ENCODE measurements at places on chromosomes 2 and 18.

GRCh38 chr2:174964404-174964803 lies 40.8 kb downstream of the CHN1 start:
- no peak for DNase-seq

DNA sequence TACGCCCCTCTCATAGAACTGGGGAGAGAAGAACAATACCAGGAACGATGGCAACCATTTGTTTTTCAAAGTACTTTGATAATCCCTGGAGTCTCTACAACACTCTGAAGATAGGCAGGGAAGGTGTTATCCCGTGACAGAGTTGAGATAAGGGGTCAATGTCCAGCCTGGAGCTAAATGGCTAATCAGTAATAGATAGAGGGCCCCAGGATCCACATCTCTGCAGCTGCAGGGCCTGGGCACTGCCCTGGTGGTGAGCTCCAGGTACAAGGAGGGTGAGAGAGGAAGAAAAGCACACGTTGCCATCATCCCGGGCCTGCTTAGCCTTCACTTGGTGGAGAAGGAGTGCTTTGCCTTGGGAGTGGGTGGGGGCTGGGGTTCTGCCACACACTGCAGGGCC lies 260.6 kb downstream of the PRKCE start:
- no peak for DNase-seq

GRCh38 chr2:213316001-213316735 lies 31.9 kb downstream of the SPAG16 start:
- no peak for DNase-seq

DNA sequence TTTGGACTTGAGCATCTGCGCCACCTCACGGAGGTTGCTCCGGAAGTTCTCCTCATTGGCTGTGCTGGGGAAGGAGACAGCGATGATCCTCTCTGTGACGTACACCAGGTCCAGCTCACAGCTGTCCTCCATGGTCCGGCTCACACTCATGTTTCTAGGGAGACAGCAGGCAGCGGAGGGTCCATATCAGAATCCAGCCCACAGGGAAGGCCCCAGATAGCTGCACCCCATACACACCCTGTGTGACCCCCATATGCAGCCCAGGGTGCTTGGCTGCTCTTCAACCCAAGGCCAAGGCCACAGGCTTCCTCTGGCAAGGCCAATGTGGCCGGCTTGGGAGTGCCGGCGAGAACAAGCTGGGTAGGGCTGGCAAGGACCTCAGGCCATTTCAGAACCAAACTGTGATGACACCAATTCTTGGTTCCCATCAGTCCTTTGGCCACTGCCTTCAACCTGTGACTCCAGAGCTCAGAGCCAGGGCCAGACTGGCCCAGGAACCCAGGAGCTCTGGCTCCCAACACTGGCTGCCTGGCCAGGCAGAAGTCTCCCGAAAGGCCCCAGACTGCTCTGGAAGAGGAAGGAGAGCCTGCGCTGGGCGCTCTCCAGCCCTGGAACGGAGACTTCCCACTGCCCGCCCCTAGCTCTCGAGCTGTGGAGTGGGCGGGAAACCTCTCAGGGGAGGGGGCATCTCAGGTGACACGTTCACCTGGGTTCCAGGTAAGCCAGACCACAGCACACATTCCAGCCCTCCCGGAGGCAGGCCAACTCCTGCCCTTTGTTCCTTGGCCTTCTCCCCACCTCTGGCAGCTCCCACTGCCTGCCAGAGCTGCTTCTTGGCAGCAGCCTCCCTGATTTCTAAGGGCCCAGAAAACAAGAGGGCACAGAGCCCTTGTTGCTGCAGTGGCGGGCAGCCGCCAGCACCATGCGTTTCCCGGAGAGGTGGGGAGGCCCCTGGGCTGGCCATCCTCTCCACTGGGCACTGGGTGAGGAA lies 104.7 kb downstream of the TNS1 start:
- no peak for DNase-seq

- no peak for DNase-seq
Measured at GRCh38 chr2:200736646-200737274, 75.0 kb upstream of the BZW1 start.

- no peak for DNase-seq
Measured at GRCh38 chr2:200703127-200703925, 108.4 kb upstream of the BZW1 start.

GRCh38 chr2:163757814-163758213 lies 22.0 kb upstream of the FIGN start:
- no peak for DNase-seq

GRCh38 chr2:156327835-156328695 lies 4.5 kb downstream of the NR4A2 start:
- DNase-seq: no peak

GRCh38 chr18:24499814-24500213 lies 39.4 kb downstream of the HRH4 start:
- DNase-seq: no peak

GRCh38 chr18:79905389-79905911 lies 46.0 kb downstream of the SLC66A2 start:
- DNase-seq: no peak

DNA sequence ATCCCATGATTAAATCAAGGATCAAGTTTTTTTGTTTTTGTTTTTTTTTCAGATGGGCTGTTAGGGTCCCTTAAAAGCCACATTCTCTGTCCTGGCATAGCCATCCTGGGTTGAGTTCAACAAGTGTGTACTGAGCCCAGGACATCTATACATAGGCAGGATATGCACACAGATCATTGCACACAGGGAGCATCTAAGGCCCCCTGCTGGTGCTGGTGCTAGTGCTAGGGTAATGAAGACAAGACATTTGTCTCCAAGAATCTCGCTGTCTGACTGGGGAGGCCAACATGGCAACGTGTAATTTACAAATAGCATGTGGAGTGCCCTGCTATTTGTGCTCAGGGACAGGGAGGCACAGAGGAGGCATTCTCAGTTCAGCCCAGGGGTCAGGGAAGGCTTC lies 124.5 kb downstream of the VAPA start:
- no peak for DNase-seq

DNA sequence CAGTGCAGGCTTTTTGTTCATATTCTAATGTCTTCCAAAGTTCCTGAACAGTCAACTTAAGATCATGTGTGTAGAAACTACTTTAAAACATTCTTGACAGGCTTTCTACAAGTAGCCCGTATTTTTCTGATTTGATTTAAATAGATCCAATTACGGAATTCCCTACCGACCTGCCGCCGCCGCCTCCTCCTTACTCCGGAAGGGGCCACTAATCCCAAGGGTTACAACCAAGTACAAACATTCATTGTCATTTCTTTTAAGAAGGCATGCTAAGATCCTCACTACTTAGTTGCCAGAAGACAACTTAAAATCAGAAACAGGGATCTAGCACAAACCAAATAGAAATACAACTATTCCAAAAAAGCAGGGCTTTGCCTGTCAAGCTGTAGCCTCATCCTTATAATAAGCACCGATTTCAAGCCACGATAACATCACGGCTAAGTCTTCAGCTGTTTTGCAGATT lies 784 bp downstream of the WDR33 start:
- DNase-seq: no peak

DNA sequence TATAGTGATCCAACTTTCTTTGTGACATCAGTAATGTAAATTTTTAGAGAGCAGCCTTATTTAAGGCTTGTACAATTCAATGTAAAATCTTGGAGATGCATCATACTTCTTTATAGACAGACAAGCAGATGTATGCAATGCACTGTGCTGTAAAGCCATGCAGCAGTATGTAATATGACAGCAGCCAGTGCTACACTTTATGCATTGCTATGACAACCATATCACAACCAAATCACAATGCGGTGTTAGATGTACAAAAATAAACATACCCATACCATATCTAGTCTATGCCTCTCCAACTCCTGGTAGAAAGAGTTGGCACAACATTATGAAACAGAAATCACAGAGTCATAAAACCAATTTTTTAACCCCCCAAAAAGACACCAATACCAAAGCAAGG lies 110.3 kb upstream of the WDSUB1 start:
- no peak for DNase-seq

DNA sequence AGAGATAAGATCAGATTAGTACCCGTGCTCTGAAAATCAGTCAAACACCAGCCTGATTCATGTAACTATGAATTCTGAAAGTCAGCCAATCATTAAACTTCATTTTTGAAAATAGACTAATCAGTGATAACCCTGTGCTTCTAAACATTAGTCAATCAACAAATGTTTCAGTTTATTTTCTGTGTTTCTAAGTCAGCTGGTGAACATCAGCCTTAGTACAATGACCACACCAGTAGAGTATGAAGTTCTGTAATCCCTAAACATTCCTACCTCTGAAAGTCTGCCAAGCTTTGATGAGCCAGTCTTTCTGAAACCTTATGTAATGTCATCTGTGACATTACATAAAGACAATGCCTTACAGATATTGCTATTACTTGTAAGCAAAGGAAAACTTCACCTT lies 807.4 kb upstream of the CRIM1 start:
- DNase-seq: no peak

DNA sequence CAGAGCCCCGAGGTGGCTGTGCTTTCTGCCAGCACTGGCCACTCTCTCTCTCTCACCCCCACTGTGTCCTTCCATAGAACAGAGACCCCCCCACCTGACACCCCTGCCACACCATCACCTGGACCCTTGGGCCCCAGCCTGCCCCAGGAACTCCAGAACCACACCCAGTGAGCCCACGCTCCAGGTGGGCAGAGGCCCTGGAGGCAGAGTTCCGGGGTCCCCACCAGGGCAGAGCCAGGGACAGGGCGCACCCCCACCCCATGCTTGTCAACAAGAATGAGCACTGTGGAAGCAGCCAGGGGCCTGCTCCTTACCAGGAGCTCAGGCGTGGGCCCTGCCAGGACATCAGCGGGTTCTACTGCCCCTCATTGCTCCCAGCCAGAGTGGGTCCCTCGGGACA lies 14.6 kb downstream of the PASK start:
- no peak for DNase-seq

DNA sequence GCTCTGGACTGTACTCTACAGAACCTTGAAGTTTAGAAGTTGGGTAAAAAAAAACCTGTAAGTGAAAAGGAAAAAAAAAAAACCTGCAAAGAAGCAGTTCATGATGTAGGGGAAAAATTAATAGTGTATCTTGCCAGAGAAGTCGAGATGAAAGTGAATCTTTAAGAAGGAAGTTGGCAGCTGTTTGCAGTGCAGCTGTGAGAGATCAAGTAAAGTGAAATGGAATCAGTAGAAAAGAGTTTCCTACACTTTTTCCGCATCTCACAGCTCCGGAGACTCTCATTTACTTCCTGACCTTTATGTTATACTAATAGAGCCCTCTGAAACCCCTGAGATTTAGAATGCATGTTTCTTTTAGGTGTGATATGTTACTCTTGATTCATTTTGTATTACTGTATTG lies 19.2 kb downstream of the RNMT start:
- no peak for DNase-seq

GRCh38 chr18:45478889-45479288 lies 136.4 kb upstream of the SLC14A2 start:
- no peak for DNase-seq

DNA sequence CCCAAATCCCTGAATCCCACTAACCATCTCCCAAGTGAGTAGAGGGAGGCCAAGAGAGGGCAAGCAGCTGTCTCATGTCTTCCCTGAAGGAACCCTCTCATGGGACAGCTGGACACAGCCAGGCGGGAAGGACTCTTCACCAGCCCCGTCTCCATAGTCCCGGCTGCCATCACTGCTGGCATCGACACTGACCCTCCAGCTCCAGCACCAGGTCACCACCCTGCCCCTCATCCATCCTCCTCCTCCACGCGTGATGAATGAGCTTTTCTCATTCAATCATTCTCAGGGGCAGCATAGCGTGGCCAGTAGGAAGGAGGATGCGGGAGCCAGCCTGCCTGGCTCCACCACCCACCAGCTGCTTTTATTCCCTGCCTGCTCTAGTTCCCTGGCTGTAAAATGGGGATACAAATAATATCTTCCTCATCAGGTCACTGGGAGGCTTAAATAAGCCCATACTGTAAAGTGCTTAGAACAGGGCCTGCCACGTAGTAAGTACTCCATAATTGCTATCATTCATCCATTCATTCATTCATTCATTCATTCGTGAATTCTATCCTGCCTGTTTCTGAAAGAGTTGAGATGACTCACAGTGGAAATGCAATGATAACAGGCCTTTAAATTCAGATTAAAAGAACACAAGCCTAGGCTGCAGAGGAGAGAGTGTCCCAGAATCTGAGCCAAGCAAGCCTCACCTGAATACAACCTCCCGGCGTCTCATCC lies 30.5 kb upstream of the FOSL2 start:
- no peak for DNase-seq

DNA sequence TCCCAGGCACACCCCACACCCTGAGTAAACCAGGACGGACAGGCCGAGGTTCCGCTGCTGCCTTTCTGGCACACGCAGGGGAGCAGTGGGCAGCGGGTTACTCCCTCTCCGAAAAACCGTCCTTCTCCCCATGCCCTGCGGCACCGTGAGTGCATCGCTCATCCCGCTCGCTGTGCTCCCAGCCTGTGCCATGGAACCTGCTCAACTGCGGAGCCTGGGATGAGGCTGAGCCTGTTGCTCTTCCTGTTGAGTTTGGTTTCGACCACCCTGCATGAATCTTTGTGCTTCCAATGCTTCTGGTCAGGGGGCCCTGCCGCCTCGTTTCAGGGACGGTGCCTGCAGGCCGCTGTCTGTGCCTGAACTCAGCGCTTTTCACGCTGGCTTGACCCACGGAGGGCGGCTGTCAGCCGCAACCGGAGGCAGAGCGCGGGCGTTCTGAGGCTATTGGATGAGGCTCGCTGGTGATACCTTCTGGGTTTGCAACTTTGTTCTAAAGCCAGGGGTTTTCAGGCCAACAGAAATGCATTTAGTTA lies 106.7 kb downstream of the MBP start:
- DNase-seq: no peak

GRCh38 chr18:22977847-22978701 lies 44.9 kb downstream of the RBBP8 start:
- DNase-seq: no peak

DNA sequence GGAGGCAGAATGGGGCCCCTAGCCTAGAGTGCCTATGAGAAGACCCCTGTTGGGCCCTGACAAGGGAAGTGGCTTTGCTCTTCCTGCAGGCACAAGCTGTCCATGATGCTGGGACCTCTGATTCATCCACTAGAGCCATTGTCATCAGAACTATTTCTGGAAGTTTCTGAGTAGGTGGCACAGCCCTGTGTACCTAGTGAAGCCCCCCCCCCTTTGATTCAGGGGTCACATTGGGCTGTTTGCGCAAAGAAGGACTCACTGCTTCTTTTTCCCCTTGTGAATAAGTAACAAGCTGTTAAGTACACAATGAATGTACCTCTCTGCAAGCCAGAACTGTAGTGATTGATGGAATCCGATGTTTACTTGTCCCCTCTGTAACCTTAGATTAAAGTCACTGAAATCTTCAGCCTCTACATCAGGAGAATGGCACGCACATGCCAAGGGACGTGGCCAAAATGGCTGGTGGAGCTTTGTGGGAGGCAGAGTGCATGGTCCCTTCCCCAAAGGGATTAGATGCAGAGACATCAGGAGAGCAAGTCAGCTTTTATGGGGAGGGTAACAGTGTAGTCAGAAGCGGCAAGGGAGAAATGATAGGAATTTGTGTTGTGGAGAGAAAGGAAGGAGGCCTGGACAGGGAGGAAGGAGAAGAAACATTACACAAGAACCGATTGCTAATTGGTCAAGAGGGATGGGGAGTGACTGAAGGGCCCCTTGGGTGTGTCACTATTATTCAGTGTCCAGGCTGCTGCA lies 267.6 kb upstream of the RAB12 start:
- no peak for DNase-seq

GRCh38 chr2:53567073-53567472 lies 200.5 kb upstream of the CHAC2 start:
- DNase-seq: no peak

- no peak for DNase-seq
Measured at GRCh38 chr2:128784626-128785306, 466.1 kb upstream of the HS6ST1 start.

- no peak for DNase-seq
Measured at GRCh38 chr2:112034924-112035323, 20.1 kb upstream of the TMEM87B start.

GRCh38 chr2:64062840-64063239 lies 43.6 kb upstream of the VPS54 start:
- DNase-seq: no peak

All from GOT3 (cell line).